AG04449 (cell line): ENCODE measurements at places on chromosomes 13 and 19.

- DNase-seq: no peak
These were observed 475.8 kb upstream of the NBEA start for GRCh38 chr13:34466301-34466700.

DNA sequence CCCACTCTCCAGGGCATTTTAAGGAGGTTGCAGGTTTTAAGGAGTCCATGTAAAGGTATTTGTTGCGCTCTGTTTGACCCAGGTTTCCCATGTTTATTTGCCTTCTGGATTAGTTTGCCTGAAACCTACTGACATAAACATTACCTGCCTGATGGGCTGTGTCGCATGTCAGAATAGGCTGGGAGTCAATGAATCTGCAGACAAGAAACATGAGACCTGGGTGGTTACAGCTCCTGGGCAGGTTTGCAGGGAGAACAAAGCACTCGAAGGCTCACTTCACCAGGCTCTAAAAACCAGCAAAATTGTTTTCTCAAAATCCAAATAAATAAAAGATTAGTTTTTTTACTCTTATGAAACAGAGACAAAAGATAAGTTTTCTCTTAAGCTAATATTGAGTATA is 114.4 kb upstream of the SERTM1 start:
- DNase-seq: no peak

DNA sequence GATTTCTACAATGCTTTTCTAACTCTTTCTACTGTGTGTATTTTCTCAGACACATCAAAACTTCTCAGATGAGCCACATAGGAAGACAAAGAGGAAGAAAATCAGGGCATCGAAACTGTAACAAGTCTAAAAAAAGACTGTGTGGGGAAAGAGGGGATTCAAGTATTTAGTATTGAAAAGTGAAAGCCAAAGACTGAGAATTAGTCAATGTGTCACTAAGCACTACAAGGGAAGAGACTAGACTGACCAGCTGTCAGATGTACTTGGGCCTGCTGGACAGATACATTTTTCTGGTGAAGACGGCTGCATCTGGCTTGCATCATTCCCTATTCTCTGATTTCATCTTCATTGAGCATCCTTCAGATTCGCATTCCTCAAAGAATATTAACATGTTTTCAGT is 25.4 kb downstream of the COMMD6 start:
- no peak for DNase-seq

DNA sequence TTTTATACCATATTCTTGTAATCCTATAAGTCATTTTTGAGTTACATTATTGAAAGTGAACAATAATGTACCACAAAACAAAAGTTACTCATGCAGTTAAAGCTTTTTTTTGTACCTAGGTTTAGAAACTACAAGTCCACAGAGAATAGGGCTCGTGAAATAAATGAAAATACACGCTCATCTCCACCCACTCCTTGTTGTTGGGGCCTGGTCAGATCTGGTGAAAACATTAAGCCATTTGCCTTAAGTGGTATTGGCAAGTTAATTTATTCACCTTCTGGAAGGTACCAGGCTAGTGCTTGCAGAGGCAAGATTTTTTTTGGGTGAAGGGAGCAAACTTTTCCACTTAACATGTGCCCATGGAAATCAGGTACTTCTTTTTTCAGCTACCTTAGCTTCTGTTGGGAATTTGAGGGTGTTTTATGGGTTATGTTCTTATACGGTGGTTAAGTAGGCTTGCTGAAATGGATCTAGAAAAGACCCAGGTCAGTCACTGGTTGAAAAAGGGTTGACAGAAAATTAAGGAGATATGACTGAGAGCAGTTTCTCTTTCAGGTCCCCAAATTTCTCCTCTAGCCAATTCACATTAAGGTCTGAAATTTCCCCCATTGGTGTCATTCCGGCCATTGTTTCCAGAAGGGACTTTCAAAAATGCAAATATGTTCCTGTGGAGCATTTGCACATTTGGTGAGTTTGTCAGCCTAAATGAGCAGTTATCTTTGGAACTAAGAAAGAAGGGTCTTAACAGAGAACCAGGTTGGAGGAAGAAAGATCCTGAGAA is 143.3 kb downstream of the KCNRG start:
- DNase-seq: no peak

GRCh38 chr19:17441241-17442021 is 7.0 kb downstream of the TMEM221 start:
- DNase-seq: no peak

GRCh38 chr13:37753776-37754175 is 115.8 kb downstream of the TRPC4 start:
- no peak for DNase-seq

GRCh38 chr13:101474419-101474957 is 22.0 kb downstream of the ITGBL1 start:
- DNase-seq: peak; percentile 76

GRCh38 chr19:1767464-1767933 is 14.2 kb downstream of the ONECUT3 start:
- DNase-seq: no peak

GRCh38 chr19:28435551-28436271 is 777.2 kb downstream of the UQCRFS1 start:
- no peak for DNase-seq

DNA sequence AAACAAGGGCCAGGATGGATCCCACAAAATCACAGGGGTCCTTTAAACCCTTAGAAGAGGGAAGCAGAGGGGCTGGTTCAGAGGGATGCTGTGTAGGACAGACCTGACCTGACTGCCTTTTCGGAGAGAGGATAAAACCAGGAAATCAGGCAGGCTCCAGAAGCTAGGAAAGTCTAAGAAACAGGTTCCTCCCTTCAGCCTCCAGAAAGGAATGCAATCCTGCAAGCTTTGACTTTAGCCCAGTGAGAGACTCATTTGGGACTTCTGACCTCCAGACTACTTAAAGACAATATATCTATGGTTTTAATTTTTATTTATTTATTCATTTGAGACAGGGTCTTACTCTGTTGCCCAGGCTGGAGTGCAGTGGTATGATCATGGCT is 5.3 kb downstream of the RAB20 start:
- no peak for DNase-seq

GRCh38 chr19:5774921-5775320 is 9.6 kb downstream of the PRR22 start:
- DNase-seq: no peak
